ENCODE measurements at places on chromosomes 1 and 21.

GRCh38 chr1:71843012-71843411, 439.3 kb downstream of the NEGR1 start:
- no peak for DNase-seq

- no peak for DNase-seq
Measured at GRCh38 chr1:96362623-96363022, 359.0 kb upstream of the PTBP2 start.

GRCh38 chr1:25022361-25023189, 92.5 kb upstream of the RUNX3 start:
- peak; percentile 99 for DNase-seq

DNA sequence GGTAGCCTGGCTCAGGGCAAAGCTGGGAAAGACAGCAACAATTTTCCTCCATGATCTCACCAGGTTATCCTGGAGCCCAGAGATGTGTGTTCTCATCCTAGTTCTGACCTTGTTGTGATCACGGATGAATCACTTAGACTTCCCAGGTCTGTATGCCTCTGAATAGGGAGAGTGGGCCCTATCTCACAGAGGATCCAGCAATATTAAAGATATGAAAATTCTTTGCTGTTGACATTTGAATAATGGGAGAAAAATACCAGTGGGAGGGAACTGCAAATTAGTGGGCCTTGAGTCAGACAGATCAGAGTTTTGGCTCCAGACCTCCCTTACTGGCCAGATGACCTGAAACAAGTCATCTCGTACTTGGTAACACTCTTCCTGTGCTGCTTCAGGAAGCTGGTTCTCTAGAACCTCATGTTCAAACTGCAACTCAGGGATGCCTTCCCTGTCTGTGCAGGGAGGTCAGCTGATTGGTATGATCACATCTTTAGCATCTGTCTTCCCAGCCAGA, 32.8 kb upstream of the RNF19B start:
- DNase-seq: no peak

DNA sequence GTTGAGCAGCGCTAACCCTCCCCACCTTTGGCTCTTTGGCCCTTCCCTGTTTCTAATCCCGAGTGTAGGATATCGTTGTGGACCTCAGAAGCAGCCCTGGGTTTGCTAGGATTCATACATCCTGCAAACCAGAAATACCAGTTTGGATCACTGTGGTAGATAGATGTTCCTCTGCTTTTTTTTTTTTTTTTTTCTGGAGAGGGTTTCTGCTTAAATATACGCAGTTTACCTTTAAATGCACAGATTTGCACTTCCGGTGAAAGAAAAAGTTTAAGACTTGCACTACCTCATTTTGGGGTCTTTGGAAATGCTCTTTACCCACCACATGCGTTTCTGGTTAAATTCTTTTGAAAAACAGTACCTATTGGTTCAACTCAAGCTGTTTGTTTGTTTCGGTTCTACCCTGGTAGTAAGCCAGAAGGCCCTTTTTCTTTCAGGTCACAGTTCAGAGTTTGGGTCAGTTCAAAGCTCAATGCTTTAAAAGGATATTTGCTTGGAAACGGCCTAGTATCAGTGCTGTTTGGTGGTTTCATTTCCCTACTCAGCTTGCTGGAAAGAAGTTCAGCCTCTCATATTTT, 908 bp downstream of the DDI2 start:
- peak; percentile 52 for DNase-seq

GRCh38 chr21:43767984-43768867, 7.9 kb downstream of the CSTB start:
- DNase-seq: no peak

GRCh38 chr1:153626904-153627714, at the start of gene S100A13:
TSS of gene S100A13 (minus strand) at chr1:153627505. CDS start at chr1:153626472, 1,033 bp downstream.
- DNase-seq: no peak

- DNase-seq: no peak
Measured at GRCh38 chr1:46492269-46492853, 2.7 kb downstream of the DMBX1 start.

DNA sequence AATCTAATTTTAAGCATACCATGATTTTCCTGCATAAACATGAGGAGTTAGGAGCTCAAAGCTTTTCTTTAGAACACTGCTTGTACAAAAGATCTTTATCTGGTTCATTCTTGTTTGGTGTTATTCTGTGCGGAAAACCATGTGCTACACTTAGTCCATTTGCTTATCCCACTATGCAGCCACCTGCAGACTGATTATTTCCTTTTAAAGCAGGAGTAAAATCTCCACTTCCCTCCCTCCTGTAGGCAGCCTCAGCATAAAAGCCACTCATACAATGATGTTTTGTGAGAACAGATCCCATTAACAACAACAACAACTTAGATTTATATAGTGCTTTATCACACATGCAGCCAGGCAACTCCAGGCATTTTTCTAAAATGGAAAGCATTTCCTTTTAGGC, 355.3 kb upstream of the NEGR1 start:
- DNase-seq: no peak

DNA sequence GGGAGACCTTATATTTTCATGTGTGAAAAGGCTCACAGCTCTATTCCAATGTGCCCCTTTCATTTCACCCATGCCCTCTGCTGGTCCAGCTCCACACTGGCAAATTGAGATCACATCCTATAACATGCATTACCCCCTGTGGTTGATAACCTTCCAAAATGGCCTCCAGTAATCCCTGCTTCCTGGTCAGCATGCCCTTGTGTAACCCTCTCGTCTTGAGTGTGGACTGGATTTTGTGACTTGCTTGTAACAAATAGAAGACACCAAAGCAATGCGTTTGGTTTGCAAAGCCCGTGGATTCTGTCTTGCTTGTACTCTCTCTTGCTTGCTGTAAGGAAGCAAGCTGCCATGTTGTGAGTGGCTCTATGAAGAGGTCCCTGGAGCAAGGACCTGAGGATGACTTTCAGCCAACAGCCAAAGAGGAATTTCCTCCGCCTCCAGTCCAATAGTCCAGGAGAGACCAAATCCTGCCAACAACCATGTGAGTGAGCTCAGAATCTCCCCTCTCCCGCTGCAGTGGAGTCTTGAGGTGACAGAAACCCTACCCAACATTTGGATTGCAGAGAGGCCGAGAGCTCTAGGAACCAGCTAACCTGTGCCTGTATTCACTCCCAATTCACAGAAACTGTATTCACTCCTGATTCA, 17.4 kb downstream of the KCNA10 start:
- no peak for DNase-seq

GRCh38 chr1:97047421-97047793, 325.8 kb downstream of the PTBP2 start:
- no peak for DNase-seq

DNA sequence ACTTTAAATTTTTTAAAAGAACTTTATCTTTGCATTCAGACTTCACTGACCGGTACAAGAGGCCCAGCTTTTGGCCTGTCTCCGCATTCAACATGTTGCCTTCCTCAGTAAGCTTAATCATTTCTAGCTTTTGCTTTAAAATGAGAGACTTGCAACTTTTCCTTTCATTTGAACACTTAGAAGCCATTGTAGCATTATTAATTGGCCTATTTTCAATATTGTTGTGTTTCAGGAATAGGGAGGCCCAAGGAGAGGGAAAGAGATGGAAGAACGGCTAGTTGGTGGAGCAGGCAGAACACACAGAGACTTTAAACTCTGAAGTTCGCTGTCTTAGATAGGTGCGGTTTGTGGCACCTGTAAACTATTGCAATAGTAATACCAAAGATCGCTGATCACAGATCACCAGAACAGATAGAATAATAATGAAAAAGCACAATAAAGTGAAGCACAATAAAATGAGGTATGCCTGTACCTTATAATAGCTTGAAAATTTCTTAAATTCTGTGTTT, 31.4 kb downstream of the RABGAP1L start:
- DNase-seq: no peak

DNA sequence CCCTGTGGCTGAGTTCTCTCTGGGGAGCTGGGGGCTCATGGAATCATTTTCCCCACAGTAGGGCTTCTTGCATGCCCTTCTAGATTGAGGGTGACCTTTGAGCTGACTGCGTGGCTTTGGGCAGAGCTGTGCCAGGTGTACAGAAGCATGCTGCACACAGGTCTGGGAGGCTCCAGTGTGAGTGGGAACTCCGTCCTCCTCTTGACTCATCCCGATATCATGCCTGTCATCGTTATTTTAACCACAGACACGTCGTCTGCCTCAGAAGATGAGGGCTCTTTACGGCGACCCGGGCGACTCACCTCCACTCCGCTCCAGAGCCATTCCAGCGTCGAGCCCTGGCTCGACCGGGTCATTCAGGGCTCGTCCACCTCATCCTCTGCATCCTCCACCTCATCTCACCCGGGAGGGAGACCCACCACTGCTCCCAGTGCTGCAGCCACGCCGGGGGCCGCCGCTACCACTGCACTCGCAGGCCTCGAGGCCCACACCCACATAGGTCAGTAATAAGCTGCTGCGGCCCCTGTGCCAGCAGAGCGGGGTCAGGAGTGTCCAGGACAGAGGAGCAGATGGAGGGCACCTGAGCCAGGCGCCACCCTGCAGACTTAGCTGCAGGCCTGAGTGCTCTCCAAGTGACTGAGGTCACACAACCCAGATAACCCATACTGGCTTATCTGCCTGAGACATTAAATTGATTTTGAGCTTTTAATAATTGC, 39.8 kb downstream of the DIP2A start:
- DNase-seq: no peak

- DNase-seq: no peak
Measured at GRCh38 chr1:30780409-30780808, 22.8 kb upstream of the LAPTM5 start.

DNA sequence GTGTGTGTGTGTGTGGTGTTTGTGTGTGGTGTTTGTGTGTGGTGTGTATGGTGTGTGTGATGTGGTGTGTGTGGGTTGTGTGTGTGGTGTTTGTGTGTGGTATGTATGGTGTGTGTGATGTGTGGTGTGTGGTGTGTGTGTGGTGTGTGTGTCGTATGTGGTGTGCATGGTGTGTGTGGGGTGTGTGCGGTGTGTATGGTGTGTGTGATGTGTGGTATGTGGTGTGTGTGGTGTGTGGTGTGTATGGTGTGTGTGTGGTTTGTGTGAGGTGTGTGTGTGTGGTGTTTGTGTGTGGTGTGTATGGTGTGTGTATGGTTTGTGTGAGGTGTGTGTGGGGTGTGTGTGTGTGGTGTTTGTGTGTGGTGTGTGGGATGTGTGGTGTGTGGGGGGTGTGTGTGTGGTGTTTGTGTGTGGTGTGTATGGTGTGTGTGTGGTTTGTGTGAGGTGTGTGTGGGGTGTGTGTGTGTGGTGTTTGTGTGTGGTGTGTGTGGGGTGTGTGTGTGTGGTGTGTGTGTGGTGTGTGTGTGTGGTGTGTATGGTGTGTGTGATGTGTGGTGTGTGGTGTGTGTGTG, 106.2 kb upstream of the ADAR start:
- no peak for DNase-seq

DNA sequence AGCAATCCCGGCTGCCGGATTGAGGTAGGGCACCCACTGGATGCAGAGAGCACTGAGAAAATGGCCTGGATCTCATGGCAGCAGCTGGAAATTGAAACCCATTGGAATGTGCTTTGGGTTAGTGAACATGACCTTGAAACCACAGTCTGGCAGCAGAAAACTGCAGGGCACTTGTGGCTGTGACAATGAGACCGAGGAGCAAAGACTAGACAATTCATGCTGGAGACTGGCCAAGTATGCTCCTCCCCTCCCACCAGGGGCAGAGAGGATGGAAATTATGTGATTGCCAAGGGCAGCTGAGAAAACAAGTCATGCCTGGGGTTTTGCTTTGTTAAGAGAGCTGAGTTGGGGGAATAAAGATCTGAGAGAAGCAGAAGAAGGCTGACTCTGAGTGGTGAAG, 60.7 kb downstream of the ZNF697 start:
- DNase-seq: no peak

DNA sequence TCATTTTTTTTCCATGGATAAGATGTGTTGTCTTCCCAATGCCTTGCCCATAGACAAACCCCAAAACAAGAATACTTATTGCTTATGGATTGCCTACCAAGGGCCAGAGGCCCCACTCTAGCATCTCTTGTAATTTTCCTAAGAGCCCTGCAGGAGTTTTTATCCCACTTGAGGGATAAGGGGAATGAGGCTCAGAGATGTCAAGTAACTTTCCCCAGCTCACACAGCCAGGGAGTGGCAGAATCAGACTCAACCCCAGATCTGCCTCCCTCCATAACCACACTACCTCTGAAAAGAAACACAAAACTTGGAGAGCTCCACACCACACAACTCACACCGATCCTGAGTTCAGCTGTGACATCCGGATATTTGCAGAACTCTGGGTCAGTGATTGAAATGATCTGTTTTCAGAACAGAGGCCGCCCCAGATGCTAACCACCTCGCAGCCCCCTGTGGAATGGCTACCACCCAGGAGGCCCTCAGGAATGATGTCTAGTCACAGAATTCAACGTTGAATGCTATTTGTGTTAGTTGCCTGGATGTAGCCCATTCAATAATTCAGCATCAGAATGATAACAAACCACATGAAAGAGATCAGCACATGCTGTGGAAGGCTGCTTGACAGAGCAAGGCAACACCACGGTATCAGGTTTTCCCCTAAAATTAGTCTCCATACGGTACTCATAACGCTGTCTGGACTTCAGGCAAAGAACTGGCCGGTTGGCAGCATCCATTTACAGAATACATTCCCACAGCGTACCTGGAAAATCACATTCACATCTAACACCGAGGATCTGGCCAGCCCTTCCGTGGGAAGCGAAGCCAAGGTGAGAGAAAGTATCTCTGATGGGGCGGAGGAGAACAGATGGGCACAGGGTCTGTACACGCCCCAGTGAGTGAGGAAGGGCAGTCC, 231.9 kb downstream of the TOMM20 start:
- no peak for DNase-seq

- no peak for DNase-seq
Measured at GRCh38 chr1:10687251-10687651, 109.2 kb downstream of the CASZ1 start.

DNA sequence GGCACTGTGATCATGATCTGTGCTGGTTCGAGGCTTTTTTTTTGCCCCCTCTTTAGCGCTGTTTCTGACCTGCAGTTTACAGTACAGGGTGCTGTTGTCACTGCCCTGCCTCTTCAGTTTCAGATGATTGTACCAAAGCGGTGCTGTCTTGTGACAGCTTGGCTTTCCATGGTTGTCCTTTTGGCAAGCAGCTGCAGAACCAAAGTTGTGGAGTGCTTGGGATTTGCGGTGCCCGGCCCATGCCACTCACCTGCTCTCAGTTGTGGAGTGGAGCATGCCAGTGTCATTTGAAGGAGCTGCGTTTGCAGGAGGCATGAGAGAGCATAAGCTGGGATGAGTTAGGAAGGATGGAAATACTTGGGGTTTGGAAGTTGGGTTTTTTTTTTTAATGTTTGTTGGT, 48.4 kb downstream of the DOP1B start:
- no peak for DNase-seq

- DNase-seq: no peak
Measured at GRCh38 chr21:18178509-18178908, 66.1 kb upstream of the CHODL start.

DNA sequence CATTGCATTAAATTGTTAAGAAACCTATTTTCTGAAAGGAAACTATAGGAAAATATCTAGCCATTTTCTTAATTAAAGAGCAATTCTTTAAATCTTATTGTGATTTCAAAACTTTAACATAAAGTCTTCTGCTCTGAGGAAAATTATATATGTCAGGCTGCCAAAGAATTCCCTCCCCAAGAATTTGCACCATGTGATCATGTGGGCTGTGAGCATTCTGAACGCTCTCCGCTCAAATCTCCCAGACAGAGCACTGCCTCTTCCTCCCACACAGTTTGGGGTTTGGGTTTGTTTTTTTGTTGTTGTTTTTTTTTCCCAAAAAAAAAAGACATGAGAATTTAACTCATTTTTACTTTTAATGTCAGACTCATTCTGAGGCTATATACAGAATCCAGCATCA, 155.9 kb upstream of the PALMD start:
- no peak for DNase-seq

GRCh38 chr1:225849925-225850324, 32.3 kb downstream of the TMEM63A start:
- DNase-seq: peak; percentile 54

Measured in CD8-positive, alpha-beta T cell (primary cell).